ENCODE measurements at places on chromosomes 6 and 20.

DNA sequence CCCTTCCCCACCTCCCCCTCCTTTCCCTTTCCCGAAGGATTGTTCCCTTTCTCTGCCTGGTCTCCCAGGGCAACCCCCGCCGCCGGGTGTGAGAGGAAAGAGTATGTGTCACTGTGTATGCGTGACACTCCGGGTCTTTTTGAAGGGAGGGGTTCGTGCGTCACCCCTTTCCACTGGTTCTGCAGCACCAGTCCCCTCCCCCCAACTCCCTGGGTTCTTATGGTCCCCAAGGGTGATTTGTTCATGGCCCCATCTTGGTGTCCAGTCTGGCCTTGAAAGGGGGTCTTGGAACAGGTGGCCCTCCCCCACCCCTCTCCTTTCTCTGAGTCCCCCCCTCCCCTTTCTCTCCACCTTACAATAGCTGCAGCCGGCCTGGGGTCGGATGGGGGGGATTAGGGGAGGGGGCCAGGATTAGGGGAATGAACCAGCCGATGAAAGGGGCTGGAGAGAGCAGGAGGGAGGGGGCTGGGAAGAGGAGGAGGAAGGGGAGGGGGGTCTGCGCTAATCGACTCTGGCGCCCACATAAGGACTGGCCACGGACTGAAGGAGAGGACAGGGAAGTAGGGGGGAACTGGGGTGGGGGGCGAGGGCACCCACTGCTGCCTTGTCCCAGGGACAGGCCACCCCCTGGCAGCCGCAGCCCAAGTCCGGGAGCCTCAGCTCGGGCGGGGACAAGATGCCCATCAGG is 1.3 kb upstream of the RING1 start:
- no peak for DNase-seq

GRCh38 chr20:43926287-43927050 is 11.8 kb downstream of the TOX2 start:
- DNase-seq, result no peak

- DNase-seq, result no peak
These were observed 193.8 kb upstream of the SIM1 start for GRCh38 chr6:100658486-100658885.

GRCh38 chr6:93337014-93337413 is 82.3 kb downstream of the EPHA7 start:
- DNase-seq, result no peak

DNA sequence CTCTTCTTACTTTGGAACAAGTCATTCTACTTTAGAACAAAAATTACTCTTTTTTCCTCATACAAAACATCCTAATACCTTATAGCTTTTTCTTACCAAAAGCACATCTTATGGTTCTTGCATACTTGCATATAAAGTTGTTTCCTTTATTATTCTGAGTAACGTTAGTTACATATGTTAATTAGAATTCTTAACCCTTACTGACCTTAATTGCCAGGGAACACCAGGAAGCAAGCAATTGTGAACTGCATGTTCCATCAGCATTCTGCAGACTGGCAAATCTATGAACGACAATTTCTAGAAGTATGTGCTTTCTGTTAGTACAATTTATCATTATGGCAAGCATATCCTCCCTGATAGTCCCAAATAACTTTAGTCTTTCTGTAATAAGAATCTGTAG is 831.0 kb downstream of the C6orf118 start:
- DNase-seq, result no peak

DNA sequence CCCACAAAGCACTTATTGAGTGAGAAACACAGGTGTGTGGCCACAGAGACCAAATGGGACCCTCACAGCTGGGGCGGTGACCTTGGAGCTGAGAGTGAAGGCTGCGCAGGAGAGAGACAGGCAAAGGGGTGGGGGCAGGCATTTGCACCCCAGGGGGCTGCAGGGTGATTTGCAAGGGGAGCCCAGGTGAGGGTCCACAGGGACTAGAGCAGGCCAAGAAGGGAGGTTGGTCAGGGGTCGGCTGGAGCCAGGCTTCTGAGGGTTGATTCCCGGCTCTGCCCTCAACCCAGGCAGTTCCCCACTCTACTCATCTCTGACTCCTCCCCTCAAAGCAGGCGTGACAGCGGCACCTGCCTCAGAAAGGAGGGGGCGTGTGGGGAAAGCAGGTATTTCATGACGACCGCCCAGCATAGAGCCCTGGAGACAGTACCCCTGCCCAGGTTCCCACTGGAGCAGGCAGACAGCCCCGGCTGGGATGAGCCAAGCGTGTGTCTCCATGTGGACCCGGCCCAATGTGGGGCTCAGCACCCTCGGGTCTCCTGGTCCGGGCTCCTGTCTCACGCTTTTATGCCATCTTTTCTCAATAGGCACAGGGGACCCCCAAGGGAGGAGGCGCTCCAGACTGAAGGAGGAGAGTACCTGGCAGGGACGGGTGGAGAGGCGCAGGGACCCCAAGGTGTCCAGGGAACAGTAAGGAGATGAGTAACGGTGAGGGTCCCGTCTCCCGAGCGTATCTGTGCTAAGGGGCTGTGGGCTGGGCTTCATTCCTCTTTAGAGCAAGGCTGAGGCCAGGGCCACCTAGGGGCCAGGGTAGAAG is 3.1 kb upstream of the MRGBP start:
- DNase-seq, result peak; percentile 18

- no peak for DNase-seq
These were observed 316.2 kb downstream of the COL12A1 start for GRCh38 chr6:74889635-74890034.

DNA sequence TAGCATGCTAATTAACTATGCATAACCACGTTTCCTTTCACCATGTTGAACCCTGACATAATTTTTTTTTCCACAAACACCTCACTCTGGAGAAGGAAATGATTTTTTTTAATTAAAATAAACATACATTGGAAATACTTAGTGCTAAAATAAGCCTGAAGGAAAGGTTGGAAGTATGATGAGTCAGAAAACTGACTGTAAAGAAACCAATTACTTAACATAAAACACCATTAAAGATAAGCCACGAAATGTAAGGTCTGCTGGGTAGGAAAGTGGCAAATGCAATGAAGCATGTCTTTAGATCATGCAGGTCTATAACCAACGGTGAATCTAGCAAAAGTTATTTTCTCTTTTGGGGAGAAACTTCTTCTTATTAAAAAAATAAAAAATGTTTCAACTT is 47.5 kb downstream of the OPRM1 start:
- DNase-seq, result no peak

DNA sequence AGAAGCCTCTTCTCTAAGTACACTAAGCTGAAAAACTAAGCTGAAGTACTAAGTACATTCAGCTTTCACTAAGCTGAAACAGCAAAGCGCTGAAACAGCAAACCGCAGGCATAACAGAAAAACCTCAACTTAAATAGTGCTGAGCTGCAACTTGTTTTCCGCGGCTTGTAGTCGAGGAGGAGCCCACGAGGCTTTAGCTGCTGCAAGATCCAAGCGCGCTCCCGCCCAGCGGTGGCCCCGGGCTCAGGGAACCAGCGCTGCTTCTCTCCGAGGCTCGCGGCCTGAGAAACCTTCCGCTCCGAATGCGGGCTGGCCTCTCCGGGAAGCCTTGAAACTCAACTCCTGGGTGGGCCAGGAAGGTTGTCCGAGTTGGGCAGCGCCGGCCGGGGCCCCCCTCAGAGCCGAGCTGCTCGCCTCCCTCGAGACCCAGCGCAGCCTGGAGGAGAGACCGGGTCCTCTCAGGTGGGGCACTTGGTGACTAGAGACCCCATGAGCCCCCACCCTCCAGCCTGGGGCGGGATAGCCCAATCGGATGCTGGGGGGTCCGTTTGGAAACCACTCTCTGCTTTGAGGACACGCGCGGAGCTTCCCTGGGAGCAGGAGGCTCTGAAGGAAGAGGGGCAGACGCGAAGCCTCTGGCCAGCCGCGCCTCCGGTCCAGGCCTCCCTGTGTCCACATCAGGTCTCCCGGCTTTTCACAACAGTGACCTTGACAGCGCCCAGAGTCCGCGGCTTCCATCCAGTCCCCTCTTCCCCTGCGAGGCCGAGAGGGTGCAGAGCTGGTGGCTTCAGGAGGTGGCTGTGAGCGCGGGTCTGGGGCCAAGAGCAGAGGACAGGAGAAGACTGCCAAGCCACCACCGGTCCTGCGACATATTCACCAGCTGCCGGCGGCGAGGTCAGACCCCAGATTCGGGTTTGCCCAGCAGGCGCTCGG is 38.1 kb upstream of the HLA-E start:
- DNase-seq, result peak; percentile 50

- no peak for DNase-seq
These were observed 86.1 kb downstream of the SLX4IP start for GRCh38 chr20:10521068-10521831.

DNA sequence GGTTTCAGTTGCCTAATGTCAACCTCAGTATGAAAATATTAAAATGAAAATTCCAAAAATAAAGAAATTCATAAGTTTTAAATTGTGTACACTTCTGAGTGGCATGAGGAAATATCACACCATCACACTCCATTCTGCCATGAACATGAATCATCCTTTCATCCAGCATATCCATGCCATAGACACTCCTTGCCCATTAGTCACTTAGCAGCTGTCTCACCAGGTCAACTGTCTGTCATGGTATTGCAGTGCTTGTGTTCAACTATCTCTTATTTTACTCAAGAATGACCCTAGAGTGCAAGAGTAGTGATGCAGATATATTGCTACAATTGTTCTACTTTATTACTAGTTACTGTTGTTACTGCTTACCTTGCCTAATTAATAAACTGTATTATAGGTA is 712.4 kb downstream of the EPHA7 start:
- DNase-seq, result no peak

DNA sequence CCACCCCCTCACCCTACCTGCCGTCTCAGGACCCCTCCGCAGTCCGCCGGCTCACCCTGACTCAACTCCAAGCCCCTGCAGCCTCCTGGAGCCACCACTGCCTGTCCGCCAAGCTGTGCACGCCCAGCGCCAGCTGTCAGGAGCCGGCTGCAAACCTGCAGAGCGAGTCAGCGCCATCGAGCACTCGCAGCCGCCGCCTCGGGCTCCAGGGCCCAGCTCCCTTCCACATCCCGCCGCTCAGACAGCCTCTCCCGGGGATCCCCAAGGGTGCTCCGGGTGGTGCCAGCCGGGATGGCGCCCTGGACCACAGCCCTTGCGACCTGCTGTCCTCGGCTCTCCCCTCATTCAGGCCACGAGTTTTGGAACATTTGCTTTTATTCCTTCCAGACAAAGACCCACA is 4.3 kb downstream of the TNNC2 start:
- DNase-seq, result no peak

DNA sequence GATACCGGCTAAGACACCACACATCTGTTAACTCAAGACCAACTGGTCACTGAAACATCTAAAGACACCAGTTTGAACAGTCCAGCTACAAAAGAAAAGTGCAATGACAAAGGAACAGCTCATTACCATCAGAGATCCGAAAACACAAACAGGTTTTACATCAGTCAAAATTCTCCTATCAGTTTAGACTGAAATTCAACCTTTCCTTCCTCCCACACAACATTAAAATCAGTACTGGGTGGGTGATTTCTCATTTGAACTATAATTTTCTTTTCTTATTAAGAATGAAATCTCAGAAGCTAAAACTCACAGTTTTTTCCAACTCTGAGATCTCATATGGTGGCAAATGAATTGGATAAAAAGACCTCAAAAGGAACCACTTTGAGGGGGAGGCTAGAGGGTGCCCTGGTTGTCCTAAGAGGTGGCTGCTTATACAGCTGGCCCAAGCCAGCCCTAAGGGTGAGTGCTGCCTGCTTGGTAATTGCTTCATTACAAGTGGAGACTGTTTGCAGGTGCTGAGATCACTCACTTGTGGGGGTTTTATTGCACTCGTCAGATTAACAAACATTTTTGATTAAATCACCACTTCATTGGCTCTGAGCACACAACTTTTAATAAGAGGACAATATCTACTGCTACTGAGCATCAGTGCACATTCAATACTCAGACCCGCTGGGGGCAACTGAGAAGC is 4.3 kb downstream of the CCDC167 start:
- DNase-seq, result peak; percentile 52

- no peak for DNase-seq
These were observed 123.3 kb upstream of the COL21A1 start for GRCh38 chr6:56370561-56371211.

DNA sequence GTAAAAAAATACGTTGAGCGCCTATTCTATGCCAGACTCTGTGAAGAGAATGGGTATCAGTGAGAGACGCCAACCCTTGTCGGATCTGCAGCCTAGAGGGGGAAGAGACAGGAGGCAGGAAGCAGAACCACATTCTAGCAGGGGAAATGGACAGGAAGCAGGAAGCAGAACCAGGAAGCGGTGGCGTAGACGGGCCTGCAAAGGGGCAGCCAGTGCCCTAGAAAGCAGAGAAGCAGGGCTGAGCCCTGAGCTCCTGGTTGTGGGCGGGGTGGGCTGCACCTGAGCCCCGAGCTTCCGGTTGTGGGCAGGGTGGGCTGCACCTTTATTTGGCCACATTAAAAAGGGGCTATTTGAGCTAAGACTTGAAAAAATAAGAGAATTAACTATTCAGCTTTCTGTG is 71.9 kb downstream of the FAM120B start:
- peak; percentile 26 for DNase-seq

GRCh38 chr6:147057188-147057587 is 147.0 kb upstream of the STXBP5 start:
- DNase-seq, result no peak

DNA sequence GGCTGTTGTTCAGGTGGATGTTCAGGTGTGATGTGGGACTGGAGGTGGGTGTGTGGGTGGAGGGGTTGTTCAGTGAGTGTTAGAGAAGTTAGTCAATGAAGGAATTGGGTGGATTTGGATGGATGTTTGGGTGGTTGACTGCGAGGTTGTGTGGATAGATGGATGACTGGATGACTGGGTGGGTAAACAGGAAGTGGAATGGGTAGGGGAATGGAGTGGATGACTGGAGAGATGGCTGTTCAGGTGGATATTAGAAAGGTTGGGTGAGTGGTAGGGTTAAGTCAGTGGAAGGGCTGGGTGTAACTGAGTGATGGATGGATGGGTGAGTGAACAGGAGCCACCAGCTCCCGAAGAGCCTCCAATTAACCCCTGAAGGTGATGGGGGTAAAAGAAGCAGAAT is 27.9 kb downstream of the JPH2 start:
- no peak for DNase-seq

- DNase-seq, result no peak
These were observed 518.3 kb downstream of the DHX35 start for GRCh38 chr20:39480276-39481043.

DNA sequence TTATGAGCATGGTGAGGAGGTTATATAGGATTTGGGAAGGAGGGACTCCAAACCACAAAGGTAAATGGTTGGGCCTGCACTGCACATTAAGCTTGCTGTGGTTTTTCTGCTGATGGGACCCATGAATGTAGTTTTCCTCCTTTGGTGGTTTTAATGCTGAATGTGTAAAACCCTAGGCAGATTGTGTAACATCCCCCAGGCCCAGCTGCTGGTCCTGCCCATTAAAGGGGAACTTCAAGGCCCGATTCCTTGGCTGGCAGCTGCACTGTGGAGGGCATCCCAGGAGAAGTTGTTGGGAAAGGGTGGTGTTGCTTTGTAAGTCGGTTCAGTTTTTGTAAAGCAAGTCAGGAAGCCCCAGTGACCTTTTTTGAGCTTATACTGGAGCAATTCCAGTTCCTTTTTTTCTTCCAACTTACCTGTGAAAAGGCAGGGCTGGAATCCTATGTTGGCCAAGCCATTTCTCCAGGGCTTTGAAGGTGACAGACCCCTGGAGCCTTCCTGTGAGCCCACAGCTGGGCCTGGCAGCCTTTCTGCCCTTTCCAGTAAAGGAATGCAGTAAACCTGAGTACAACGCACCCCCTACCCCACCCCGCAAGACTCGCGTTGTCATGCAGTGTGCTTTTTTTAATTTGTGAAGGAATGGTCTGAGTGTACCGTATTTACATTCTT is 43.1 kb upstream of the NAA20 start:
- no peak for DNase-seq
